ENCODE measurements at places on chromosomes 16 and 17. TPM values are rescaled to one million over a fixed set of nuclear protein-coding genes. Genes with fewer than 3 reads are reported as not detected.

NETO2 gene
- polyA plus RNA-seq = 1.9 TPM

ERAL1 gene
- 28.0 TPM for polyA plus RNA-seq

CIBAR2 gene
- not detected for polyA plus RNA-seq

SOX15 gene
- polyA plus RNA-seq = 0.49 TPM

OR1A1 gene
- polyA plus RNA-seq = not detected

CES1 gene
- polyA plus RNA-seq = 0.20 TPM

NPIPB13 gene
- 8.4 TPM for polyA plus RNA-seq

SPATA22 gene
- 0.43 TPM for polyA plus RNA-seq

SOX9 gene
- 0.03 TPM for polyA plus RNA-seq

EXOC3L1 gene
- polyA plus RNA-seq = not detected

SLC25A10 gene
- 2.9 TPM for polyA plus RNA-seq

CCL1 gene
- not detected for polyA plus RNA-seq

TAC4 gene
- polyA plus RNA-seq = not detected

RPUSD1 gene
- polyA plus RNA-seq = 28.6 TPM

MPP3 gene
- not detected for polyA plus RNA-seq
